ENCODE measurements at places on chromosomes 16 and 17. TPM values are rescaled to one million over a fixed set of nuclear protein-coding genes. Genes with fewer than 3 reads are reported as not detected.

The RNF222 gene
- not detected for total RNA-seq

The NOL3 gene
- 73.1 TPM for total RNA-seq

The RASL10B gene
- 0.13 TPM for total RNA-seq

The CTRB1 gene
- not detected for total RNA-seq

The ZPBP2 gene
- total RNA-seq = not detected
